Left lung (tissue), 14 donors: ENCODE measurements at places on chromosomes 4 and X. TPM values are rescaled to one million over a fixed set of nuclear protein-coding genes. Genes with fewer than 3 reads are reported as not detected.
A peak's percentile ranks its signal among the peaks of the same experiment; 100 is the strongest.

The PARM1 gene
- total RNA-seq = 60.2 TPM

DNA sequence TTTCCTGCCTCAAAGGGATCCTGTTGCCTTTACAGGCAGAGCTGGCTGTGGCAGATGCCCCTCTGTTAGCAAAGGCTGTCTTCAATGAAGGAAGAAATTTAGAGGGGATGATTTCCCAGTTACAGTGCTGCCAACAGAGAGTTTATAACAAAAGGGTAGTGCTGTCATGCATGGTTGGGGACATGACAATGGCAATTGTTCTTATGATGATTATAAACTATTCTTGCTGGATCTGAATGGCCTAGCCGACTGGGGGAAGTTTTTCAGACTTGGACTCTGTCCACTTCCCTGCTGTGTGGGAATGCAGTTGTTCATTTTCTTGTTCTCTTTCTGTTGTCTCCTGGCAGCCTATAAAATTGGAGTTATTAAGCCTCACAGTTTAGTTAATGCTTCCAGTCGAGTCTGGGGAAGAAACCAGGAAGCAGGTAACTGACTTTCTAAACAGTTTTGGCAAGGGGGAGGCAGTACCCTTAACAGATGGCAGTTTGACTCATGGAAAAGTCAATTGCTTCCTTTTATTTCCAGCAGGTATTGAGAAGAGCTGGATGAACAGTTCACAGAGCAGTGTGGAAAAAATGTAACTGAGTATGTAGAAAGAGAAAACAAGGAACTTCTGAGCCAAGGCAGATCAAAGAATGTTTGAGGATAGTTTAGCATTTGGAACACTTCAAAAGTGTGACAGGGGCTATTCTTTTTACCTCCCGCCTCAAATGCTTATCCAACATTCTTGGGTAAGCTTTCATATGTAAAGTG lies 582.6 kb downstream of the RAPGEF2 start:
- DNase-seq = no peak

DNA sequence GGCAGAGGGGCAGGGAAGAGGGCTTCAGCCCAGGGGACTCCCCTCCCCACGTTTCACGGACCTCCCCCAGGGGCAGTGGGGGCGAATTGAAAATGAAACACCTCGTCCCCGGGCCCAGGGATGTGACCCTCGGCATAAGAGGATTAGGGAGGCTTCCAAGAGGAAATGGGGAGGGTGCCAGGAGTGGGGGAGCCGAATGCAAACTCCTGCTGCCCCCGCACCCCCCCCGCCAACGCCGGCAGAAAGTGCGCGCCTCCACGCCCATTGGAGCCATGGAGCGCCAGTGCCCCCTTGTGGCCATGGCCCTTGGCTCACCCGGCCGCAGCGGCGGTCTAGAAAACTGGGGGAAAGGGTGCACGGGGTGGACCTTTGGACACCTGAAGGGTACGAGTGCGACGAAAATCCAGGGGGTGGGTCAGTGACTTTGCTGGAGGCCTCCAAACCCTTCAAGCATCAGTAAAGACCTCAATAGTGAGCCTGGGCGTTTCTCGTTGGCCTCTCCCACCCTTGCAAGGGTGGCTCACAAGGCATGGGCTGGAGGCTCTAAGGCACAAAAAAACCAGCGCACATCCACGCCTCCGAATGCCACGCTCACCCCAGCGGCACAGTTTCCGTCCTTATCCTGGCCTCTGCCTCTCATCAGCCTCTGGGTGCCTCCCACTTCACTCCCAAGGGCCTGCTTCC lies 120.8 kb upstream of the PJA1 start:
- peak; percentile 84 for DNase-seq

DNA sequence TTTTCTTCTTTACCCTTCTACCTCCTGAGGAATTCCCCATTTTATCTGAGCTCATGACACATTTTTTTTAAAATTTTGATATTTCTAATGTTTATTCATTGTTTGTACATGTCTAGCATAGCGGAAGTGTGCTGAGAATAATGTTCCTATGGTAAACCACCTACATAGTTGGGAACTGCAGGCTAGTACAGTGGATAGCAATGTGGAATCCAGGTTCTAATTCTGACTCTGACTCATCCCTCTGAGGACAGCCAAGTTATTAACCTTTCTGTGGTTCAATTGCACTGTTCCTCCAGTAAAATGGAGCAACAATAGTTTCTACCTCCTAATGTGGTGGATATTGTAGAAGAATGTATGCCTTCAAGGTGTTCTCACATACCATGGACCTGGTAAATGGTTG lies 20.6 kb upstream of the APELA start:
- DNase-seq = no peak

DNA sequence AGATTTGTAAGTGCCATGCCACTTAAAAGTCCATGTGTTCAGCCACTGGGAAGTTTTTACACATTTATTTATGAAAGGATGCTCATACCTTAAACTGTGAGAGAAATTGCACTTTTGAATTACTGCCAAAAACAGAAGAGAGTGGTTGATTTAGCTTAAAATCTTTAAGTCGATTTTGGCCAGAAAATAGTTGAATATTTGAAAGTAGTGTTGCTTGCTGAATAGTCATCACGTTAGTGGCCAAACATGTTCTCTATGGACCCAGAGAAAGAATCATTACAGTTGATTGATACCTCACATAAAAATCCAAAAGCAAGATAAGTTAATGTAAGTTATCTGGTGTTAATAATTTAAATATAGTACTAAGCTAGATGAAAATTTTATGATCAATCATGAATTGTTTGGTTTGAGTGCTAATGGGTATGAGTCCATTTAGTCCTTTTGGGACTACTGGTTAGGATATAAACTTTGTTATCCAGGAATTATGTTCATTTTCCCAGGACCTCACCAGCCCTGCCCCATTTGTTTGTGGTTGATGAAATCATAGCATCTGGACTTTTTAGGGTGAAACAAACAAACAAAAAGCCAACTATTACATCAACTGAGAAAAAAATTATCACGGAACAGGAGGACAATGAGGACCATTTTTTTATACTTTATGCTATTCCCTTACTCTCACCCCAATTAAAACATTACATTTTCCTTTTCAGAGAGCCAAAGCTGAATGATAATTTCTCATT lies 6.3 kb downstream of the GIMD1 start:
- DNase-seq = no peak

GRCh38 chrX:91039777-91040176 lies 394.9 kb upstream of the PABPC5 start:
- no peak for DNase-seq

GRCh38 chrX:130120321-130120731 lies 10.0 kb upstream of the ELF4 start:
- no peak for DNase-seq
